Caco-2 (cell line): ENCODE measurements at places on chromosomes 3 and 15. TPM values are rescaled to one million over a fixed set of nuclear protein-coding genes. Genes with fewer than 3 reads are reported as not detected.

DNA sequence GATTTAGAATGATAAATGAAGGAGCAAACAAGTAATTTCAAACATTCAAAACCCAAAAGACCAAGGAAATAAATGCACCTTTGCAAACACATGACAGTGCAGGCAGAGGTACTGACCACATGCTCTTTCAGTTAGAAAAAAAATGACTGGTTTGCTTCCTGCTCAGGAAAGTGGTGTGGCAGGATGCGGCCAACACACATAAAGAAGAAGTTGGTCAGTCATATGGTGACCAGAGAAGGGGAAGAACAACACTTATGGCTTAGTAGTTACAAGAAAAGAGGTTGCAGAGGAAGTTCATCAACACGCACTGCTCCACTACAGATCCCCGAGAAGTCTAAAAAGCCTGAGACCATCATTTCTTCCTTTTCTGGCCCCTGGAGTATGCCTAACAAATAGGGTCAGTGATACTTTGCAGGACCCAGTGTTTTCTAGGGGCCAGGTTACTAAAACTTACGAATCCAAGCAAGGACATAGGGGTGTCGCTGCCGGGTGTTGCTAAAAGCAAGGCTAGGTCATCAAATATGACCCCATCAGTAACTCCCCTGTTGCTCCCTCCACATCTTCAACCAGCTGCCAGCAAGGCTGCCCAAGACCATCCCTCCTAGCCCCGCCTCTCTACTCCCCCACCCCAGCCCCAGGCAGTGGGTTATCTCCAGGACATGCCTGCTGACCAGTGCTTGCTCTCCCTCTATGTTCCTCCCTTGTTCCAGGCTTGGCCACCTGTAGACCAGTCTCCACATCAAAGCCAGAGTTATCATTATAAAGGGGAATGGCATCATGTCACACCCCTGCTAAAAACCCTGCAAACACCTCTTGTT lies 11.2 kb downstream of the ATP8B4 start:
- no peak for DNase-seq
- H3K36me3 ChIP-seq = no peaks in the 10 kb centered on the region
- no peaks in the 10 kb centered on the region; the same call in 1 of the 2 replicates for H3K27me3 ChIP-seq
- no peak overlapping the region for H3K27ac ChIP-seq

- no peak overlapping the region for H3K27ac ChIP-seq
- no peaks in the 10 kb centered on the region for H3K36me3 ChIP-seq
- no peaks in the 10 kb centered on the region for H3K27me3 ChIP-seq
- DNase-seq = no peak
- no peak overlapping the region for H3K4me3 ChIP-seq
These were observed 19.9 kb upstream of the XRN1 start for GRCh38 chr3:142467768-142468167.

Gene BTLA
- total RNA-seq = not detected in 2 replicates

DNA sequence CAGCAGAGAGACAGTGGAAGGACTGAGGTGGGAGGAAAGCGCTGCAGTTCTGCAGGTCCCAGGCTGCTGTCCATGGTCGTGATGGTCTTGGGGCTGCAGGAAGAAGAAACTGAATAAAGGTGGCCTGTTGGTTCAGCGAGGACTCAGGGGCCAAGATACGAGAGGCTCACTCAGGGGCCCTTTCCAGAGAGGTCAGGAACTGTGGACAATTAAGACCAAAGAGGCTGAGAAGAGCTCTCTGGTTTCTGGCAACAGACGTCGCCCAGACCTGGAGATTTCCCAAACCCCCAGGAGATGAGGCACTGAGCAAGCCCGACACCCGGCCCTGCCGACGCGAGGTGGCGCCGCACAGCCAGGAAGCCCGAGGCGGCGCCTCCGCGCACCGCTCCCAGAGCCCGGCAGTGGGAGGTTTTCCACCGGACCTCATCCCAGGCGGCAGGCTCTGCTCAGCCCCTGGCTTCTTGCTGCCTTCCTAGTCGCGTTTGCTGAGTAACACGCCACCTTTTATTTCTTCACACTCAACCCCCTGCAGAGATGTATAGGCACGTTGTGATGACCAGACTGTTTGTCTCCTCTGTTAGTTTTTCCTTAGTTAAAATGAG lies 56.4 kb upstream of the ARRDC4 start:
- DNase-seq = peak; percentile 77
- no peaks in the 10 kb centered on the region; the same call in 1 of the 2 replicates for H3K27me3 ChIP-seq
- no peaks in the 10 kb centered on the region for H3K36me3 ChIP-seq
- no peak overlapping the region for H3K27ac ChIP-seq
- H3K4me1 ChIP-seq = no peaks in the 10 kb centered on the region
- no peak overlapping the region for H3K4me3 ChIP-seq
